ENCODE measurements at places on chromosomes 3 and 15.
A peak's percentile ranks its signal among the peaks of the same experiment; 100 is the strongest.

DNA sequence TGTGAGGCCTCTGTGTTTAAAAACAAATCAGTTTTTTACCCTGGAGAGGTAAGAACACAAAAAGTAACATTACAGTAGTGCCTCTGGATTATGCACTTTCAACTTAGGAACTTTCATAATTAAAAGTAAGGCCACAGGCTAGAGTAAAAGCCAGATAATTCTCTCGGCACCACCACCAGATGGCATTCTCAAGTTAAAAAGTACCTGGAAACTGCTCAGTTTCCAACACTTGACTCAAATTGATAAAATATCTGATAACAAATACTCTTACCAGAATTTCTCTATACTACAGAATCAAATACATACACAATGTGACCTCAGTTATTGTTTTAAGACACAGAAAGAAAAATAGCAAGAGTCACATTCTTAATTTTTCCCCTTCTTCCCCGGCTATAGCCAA lies 19.9 kb downstream of the SPICE1 start:
- peak; percentile 47 for DNase-seq

DNA sequence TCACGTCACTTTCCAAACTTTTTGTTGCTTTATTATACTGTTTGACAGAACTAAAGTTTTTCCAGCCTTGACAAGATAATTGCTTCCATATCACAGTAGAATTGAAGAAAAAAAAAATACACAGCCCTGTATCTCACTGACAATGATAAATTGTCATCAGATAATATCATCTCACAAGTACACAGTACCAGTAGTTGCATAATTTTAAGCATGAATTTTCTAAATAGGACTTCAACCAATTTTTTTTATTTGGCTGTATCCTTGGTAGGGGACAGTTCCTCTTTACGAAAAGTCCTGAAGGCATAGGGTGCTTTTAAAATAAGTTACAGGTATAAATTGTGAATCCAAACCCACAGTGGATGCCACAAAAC lies 230.7 kb downstream of the ATP8B4 start:
- DNase-seq = no peak

DNA sequence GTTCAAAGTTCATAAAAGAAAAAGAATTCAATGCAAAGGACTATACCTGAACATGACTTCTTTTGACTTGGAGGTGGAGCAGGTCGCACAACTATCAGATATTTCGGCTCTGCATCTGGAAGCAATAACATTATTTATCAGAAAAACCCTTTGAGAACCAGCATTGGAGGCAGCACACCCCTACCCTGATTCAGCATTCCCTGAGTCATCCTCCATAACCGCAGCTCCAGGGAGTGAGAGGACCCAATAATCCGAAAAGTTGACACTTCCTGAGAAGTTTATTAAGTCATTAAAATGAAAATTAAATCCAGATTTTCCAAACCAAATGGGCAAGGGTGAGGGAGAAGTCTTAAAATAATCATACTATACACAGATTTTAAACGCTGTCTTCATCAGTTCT lies 90.6 kb downstream of the ABI3BP start:
- no peak for DNase-seq

DNA sequence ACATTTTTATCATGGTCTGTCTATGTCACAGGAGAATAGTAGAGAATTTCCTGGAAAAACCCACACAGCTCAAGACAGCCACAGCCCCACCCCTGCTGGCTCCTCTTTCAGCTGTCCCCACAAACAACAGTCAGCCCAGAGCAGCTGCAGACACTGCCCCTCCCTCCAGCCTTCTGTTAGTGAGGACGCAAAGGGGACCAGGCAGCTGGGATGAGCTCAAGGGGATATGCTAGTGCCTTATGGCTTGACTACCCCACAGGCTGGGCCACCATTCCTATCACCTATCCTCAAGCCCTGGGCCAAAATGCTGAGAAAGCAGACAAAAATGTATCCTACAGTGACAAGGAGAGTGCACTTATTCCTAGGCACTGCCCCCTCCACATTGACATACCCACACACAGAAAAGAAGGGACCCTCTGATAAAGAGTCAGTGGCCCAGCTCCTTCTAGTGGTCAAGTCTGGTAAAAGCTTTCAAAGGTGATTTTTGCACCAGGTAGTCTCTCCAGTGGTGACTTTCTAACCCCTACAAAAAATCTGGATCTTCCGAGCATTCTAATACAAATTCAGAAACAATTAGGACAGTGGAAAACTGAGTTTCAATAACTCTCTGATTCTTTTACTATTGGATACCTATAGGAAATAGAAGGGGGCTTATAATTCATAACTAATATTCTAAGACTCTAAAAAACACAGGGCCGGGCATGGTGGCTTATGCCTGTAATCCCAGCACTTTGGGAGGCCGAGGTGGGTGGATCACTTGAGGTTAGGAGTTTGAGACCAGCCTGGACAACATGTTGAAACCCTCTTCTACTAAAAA lies 3.0 kb upstream of the MAP1A start:
- no peak for DNase-seq

DNA sequence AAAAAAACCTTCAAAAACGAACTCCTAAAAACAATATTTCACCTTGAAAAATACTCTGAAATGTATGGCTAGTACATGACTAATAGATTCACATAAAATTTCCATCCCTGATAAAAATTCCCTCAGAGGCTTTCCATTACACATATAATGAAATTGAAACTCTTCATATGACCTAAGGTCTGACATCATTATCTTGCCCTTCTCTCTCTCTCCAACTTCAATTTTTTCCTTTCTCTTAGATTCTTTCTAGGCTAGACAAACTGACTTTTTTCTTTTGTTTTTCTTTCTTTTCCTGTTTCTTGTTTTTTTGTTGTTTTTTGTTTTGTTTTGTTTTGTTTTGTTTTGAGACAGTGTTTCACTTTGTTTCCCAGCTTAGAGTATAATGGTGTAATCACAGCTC lies 1220.5 kb downstream of the ROBO2 start:
- DNase-seq = no peak

DNA sequence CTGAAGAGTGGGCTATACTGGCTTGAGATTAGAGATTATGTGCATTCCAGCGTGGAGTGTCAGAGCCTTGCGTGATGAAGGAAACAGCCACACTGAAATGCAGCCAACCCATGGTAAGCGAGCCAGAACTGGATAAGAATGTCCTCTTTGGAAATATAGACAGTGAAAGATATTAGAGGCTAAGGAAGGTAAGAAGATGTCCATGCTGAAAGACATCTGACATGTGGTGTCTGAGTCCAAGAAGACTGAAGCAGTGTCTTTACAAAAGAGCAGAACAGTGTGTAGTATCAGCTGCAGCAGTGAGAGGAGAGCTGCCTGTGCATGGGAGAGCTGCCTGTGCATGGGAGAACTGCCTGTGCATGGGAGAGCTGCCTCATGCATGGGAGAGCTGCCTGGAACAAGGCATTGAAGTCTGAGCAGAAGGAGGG lies 672.2 kb downstream of the DIPK2A start:
- no peak for DNase-seq

- no peak for DNase-seq
These were observed 18.4 kb upstream of the BCHE start for GRCh38 chr3:165855581-165855980.

GRCh38 chr15:65824031-65824743 lies 32.1 kb upstream of the DENND4A start:
- DNase-seq = peak; percentile 65

DNA sequence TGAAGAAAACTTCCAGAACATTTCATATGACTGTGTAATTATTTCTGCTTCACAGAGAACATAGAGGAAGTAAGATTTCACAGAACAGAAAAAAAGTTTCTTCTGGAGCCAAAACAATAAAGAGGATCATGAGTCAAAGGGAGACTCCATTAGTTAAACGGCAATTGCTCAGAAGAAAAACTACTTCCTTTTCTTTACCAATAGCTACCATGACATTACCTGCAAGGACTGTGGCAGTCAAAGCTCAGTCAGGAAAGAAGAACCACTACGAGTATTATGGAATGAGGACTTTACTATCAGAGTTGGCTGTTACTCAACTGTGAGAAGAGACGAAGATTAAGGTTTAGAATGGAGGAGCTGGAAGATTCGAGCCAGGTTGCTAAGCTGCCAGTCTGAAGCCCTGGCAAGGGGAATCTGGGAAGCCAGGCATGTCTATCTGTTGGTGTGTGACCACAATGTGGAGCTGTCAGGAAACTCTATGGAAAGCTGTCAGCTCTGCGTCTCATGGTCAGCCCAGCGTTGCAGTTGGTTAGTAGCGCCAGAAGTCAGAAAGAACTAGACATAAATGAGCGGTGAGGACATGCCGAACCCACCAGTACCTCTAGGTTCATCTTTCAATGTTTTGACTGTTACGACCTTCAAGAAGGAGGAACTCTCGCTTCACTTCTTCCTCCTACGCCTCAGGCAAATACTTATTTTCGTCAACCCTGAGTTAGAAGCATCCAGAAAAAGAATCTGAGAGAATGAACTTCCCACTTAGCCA lies 604.3 kb downstream of the FGF12 start:
- DNase-seq = no peak

GRCh38 chr15:88918738-88919137 lies 5.6 kb upstream of the MFGE8 start:
- DNase-seq = peak; percentile 93

GRCh38 chr15:72353266-72353665 lies 22.5 kb downstream of the HEXA start:
- DNase-seq = no peak

GRCh38 chr3:177552051-177552450 lies 354.8 kb upstream of the TBL1XR1 start:
- DNase-seq = no peak

GRCh38 chr3:89252016-89252415 lies 144.6 kb downstream of the EPHA3 start:
- DNase-seq = no peak

All from inflammatory macrophage (primary cell).